Activated CD8-positive, alpha-beta memory T cell treated with anti-CD3 and anti-CD28 coated beads for 24 hours (primary cell): ENCODE measurements at places on chromosomes 1 and 21.

- DNase-seq: no peak
These were observed 566.9 kb upstream of the ZP4 start for GRCh38 chr1:238457610-238458009.

DNA sequence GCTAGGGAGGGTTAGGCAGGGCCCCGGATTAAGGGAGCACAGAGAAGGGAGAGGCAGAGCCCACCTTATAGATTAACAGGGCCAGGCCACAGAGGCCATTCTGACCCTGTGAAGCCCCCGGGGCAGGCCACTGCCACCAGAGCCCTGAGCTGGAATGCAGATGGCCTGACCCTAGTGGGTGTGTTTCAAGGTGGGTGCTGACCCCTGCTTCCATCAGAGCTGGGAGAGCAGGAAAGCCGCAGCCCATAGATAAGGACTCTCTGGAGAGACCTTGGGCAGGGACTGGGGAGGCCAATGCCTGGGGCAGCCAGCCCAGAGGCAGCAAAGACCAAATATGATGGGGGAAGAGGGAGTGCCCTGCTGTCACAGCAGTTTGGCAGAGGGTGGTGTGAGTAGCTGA lies 35.9 kb downstream of the NCMAP start:
- DNase-seq: no peak

DNA sequence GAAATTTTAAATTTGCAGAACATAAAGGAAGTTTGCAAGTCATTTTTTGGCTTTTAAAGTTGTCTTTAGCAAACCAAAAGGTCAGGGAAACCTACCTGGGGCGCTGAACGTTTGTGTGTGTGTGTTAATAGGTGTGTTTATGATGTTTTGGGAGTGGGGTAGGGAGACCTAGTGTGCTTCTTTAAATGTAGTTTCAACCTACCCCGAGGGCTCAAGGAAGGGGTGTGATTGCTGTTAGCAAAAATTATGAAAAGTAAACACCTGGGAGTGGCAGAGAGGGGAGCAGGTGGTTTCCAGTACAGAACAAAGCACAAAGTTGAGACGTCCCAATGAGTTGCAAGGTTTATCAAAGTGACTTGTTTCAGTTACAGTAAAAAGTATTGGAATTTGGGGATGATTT lies 58.7 kb upstream of the WDR26 start:
- DNase-seq: no peak

DNA sequence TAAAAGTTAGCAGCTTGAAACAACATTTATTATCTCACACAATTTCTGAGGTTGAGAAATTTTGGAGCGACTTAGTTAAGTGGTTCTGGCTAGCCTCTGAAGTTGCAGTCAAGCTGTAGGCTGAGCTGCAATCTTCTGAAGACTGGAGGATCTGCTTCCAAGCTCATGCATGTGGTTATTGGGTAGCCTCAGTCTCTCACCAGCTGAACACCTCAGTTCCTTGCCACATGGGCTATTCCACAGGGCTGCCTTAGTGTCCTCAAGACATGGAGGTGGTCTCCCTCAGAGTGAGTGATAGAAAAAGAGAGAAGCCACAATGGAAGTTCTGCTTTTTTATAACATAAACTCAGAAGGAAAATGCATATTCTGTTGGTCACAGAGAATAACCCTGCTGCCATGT lies 92.0 kb upstream of the CAMK1G start:
- no peak for DNase-seq

- no peak for DNase-seq
These were observed 633 bp upstream of the CTPS1 start for GRCh38 chr1:40978886-40979240.

- DNase-seq: no peak
These were observed 9.8 kb upstream of the ERMAP start for GRCh38 chr1:42807056-42807668.

- DNase-seq: no peak
These were observed 75.5 kb upstream of the GPR88 start for GRCh38 chr1:100462326-100463025.
